Activated naive CD4-positive, alpha-beta T cell treated with anti-CD3 and anti-CD28 coated beads for 36 hours (primary cell): ENCODE measurements at places on chromosomes 6 and 20.
A peak's percentile ranks its signal among the peaks of the same experiment; 100 is the strongest.

DNA sequence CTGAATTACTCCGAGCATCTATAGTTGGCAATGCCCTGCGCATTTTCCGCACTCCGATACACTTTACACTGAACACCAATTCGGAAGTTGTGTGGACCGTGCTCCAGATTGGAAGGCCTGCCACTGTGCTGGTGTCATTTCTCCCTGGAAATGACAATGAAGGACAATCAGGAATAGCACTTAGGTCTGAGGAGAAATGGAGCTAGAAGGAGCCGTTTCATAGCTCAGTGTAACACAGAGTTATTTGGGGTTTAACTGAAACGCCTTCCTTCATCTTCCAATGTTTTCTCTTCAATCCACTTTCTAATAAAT, 501 bp upstream of the PLA2G7 start:
- peaks cover 9% of the 10 kb centered on the region for H3K4me1 ChIP-seq
- H3K36me3 ChIP-seq, result no peaks in the 10 kb centered on the region
- peaks cover 47% of the 10 kb centered on the region for H3K27me3 ChIP-seq
- no peak for DNase-seq

GRCh38 chr20:51492167-51493092, 50.1 kb downstream of the NFATC2 start:
- DNase-seq, result no peak
- peaks cover 31% of the 10 kb centered on the region for H3K36me3 ChIP-seq
- no peak overlapping the region for H3K4me3 ChIP-seq
- H3K27ac ChIP-seq, result peak overlapping the region; percentile 93

DNA sequence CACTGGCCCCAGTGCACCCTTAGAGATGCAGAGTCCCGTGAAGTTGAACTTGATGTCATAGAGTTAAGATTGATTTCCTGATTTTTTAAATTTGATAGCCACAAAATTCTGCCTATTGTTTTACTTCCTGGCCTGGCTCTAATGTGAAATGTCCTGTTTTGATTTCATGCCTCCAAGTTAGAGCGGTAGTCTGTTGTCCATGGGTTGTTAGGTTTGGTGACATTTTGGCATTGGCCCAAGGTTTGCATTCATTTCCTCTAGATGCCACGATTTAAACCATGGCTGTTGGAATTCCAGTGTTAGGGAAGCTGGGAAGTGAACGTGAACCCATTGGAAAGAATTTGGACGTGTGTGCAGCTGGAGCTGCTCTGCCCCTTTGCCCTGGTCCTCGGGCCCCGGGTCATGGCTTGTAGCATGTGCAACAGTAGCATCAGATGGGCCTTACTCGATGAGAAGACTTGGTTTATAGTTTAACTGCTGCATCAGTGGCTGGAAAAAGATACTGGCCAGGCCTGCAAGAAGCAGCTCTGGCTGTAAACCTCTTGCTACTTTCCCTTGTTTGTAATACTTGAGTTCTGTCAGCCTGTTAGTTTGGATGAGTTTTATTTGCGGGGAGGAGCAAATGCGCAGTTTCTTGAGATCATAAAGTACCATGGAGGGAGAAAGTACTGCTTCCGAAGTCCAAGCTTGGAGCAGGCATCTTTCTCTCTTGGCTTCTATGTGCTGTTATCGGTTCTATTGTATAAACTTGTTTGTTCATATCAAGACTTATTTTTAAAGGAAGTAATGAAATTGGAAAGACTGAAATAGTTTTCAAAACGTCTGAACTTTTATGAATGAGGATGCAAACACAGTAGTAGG, 121.4 kb upstream of the CLDN20 start:
- H3K27ac ChIP-seq, result no peak overlapping the region
- peaks cover 20% of the 10 kb centered on the region for H3K4me1 ChIP-seq
- no peak overlapping the region for H3K4me3 ChIP-seq
- H3K27me3 ChIP-seq, result no peaks in the 10 kb centered on the region

DNA sequence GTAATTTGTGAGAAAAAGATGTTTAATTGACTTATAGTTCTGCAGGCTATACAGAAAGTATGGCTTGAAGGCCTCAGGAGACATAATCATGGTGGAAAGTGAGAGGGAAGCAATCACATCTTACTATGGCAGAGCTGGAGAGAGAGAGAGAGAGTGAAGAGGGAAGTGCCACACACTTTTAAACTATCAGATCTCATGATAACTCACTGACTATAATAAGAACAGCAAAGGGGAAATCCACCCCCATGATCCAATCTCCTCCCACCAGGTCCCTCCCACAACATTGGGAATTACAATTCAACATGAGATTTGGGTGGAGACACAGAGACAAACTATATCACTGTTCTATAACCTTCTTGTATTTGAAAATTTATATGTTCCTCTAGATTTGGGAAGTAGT, 117.2 kb upstream of the BMP5 start:
- H3K27me3 ChIP-seq, result no peaks in the 10 kb centered on the region
- no peak for DNase-seq
- no peak overlapping the region for H3K4me3 ChIP-seq
- H3K4me1 ChIP-seq, result no peaks in the 10 kb centered on the region
- H3K27ac ChIP-seq, result no peak overlapping the region

DNA sequence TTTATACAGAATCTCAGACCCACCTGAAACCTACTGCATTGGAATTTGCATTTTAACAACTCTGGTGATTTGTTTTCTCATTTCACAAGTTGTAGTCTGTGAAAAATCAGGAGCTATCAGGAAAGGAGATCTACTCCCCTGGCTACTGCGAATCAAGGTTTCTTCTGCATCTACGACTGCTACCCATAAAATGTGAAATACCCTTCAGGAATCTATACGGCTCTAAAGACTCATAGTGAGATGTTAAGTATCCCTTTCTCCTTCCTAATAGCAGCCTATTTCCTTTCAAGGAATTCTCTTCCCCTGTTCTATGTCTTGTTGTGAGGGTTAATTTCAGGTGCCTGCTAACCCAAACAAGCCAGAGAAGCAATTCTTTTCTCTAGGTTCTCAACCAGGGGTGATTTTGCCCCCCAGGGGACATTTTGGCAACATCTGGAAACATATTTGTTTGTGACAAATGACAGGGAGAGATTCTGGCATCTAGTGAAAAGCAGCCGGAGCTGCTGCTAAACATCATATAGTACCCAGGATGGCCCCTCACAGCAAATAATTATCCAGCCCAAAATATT, 26.3 kb downstream of the WFDC3 start:
- DNase-seq, result no peak
- peaks cover 4% of the 10 kb centered on the region for H3K27me3 ChIP-seq
- H3K27ac ChIP-seq, result no peak overlapping the region
- H3K36me3 ChIP-seq, result no peaks in the 10 kb centered on the region

DNA sequence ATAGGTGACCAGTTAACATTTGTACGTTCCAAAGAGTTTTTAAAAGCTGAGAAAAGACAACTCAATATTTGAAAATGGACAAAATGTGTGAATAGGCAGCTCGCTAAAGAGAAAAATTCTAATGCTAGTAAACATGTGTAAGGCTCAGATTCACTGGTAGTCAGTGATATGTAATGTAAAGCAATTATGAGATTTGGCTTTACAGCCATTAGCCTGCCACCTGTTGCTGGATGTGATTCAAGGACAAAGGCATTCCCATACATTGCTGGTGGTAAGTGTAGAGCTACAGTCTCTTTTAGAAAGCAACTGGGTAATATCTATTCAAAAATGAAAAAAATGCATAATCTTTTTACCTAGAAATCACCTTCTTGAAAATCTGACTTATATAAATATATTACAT, 114.3 kb downstream of the COL19A1 start:
- H3K4me3 ChIP-seq, result no peak overlapping the region
- DNase-seq, result no peak

DNA sequence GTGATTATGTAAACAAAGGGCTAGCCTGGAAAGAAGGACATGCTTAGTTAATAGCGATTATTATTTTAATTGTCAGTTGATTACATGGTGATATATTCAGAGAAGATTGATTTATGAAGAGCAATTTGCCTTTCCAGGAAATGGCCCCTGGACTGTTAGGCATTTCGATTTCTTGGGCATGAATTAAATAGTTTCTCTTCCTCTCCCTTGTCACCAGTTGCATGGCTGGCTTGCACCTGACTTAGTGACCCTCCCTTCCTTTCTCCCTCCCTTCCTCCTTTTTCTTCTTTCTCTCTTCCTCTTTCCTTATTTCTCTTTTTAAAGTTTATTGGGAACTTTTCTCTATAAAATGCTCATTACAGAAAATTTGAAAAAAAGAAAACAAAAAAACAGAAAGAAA, 235.4 kb downstream of the CDC5L start:
- H3K4me3 ChIP-seq, result no peak overlapping the region
- DNase-seq, result no peak
- H3K36me3 ChIP-seq, result no peaks in the 10 kb centered on the region
- no peaks in the 10 kb centered on the region for H3K27me3 ChIP-seq
- no peak overlapping the region for H3K27ac ChIP-seq

GRCh38 chr20:46900826-46901225, 6.2 kb downstream of the EYA2 start:
- DNase-seq, result no peak
- H3K27ac ChIP-seq, result no peak overlapping the region
- H3K27me3 ChIP-seq, result peaks cover 18% of the 10 kb centered on the region
- H3K4me3 ChIP-seq, result no peak overlapping the region
- no peaks in the 10 kb centered on the region for H3K4me1 ChIP-seq

- H3K4me1 ChIP-seq, result peaks cover 3% of the 10 kb centered on the region
- DNase-seq, result no peak
- no peaks in the 10 kb centered on the region for H3K36me3 ChIP-seq
- no peak overlapping the region for H3K27ac ChIP-seq
- H3K4me3 ChIP-seq, result no peak overlapping the region
Observed at GRCh38 chr20:19815553-19815991, 57.5 kb downstream of the RIN2 start.

GRCh38 chr6:47680051-47680450, 18.3 kb upstream of the ADGRF4 start:
- no peak overlapping the region for H3K27ac ChIP-seq
- no peak for DNase-seq
- no peak overlapping the region for H3K4me3 ChIP-seq

DNA sequence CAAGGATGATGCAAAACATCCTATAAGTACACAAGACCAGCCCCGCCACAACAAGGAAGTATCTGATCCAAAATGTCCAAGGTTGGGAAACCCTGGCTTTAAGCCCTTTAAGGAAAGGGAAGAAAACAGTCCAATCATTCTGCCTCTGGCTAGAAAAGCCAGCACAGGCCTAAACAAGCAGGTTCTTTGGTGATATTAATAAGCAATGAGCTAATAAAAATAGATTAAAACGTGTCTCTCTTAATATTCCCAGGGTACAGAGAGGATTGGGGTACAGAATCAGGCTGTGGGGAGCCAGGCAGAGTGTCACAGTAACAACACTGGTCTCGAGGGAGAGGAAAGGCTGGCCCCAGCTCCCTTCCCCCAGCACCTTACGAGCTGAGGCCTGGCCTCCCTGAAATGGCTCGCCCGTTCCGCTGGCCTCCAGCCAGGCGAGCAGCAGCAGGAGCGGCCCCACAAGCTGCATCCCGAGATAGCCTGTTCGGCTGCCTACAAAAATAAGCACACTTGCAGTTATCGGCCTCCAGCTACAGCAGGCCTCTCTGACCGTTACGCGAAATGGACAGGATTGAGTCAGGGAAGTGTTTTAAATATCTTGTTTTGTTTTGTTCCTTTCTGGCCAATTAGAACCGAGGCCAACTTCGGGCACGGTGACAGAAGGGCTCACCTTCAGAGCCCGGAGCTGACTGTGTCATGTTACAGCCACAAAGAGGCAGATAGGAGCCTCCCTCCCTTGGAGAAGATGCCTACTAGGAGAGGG, 4.0 kb upstream of the ZMYND8 start:
- no peak overlapping the region for H3K4me3 ChIP-seq
- no peak overlapping the region for H3K27ac ChIP-seq
- peaks cover 47% of the 10 kb centered on the region for H3K4me1 ChIP-seq
- no peak for DNase-seq
- H3K36me3 ChIP-seq, result no peaks in the 10 kb centered on the region

- H3K27ac ChIP-seq, result no peak overlapping the region
- H3K4me3 ChIP-seq, result no peak overlapping the region
- H3K4me1 ChIP-seq, result no peaks in the 10 kb centered on the region
- DNase-seq, result no peak
- no peaks in the 10 kb centered on the region for H3K27me3 ChIP-seq
- no peaks in the 10 kb centered on the region for H3K36me3 ChIP-seq
Observed at GRCh38 chr6:94645191-94645590, 932.1 kb upstream of the MANEA start.

DNA sequence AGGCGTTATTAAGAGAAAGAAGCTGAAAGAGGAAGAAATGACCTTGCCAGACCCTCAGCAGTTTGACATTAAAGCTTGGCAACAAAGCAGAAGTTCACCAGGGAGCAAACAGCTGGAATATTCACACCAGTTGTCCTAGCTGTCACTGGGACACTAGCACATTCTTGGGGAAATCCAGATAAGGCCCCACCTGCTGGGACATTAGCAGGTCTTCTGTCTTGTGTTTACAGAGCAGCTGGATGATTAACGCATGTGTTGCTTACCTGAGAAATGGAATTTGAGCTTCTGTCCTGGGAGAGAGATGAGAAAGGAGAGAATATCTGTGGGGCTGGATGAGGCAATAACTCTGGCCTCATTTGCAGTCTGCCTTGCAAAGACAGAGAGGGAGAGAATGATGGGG, 137.6 kb upstream of the RIN2 start:
- H3K4me3 ChIP-seq, result no peak overlapping the region
- DNase-seq, result no peak
- H3K27ac ChIP-seq, result no peak overlapping the region
- no peaks in the 10 kb centered on the region for H3K4me1 ChIP-seq

- H3K4me3 ChIP-seq, result no peak overlapping the region
- no peak for DNase-seq
- no peaks in the 10 kb centered on the region for H3K36me3 ChIP-seq
- no peak overlapping the region for H3K27ac ChIP-seq
- peaks cover 3% of the 10 kb centered on the region for H3K27me3 ChIP-seq
- no peaks in the 10 kb centered on the region for H3K4me1 ChIP-seq
Observed at GRCh38 chr6:148682990-148683389, 63.8 kb upstream of the UST start.

- peaks cover 5% of the 10 kb centered on the region for H3K27me3 ChIP-seq
- peaks cover 20% of the 10 kb centered on the region for H3K4me1 ChIP-seq
- peaks cover 1% of the 10 kb centered on the region for H3K36me3 ChIP-seq
- H3K4me3 ChIP-seq, result no peak overlapping the region
Observed at GRCh38 chr6:169960003-169960344, 208.6 kb downstream of the ERMARD start.

- peak; percentile 91 for DNase-seq
- peaks cover 27% of the 10 kb centered on the region for H3K4me1 ChIP-seq
- peaks cover 21% of the 10 kb centered on the region for H3K36me3 ChIP-seq
- H3K27me3 ChIP-seq, result no peaks in the 10 kb centered on the region
- peak overlapping the region; percentile 88 for H3K27ac ChIP-seq
Observed at GRCh38 chr6:111874025-111874415, 768 bp upstream of the FYN start.

GRCh38 chr6:114407426-114408035, 64.7 kb upstream of the HS3ST5 start:
- no peaks in the 10 kb centered on the region for H3K4me1 ChIP-seq
- DNase-seq, result no peak
- H3K4me3 ChIP-seq, result no peak overlapping the region
- H3K36me3 ChIP-seq, result no peaks in the 10 kb centered on the region
